ENCODE measurements at places on chromosomes 2 and 18. TPM values are rescaled to one million over a fixed set of nuclear protein-coding genes. Genes with fewer than 3 reads are reported as not detected.

GRCh38 chr18:48270929-48271328, 138.3 kb downstream of the ZBTB7C start:
- no peak for DNase-seq

DNA sequence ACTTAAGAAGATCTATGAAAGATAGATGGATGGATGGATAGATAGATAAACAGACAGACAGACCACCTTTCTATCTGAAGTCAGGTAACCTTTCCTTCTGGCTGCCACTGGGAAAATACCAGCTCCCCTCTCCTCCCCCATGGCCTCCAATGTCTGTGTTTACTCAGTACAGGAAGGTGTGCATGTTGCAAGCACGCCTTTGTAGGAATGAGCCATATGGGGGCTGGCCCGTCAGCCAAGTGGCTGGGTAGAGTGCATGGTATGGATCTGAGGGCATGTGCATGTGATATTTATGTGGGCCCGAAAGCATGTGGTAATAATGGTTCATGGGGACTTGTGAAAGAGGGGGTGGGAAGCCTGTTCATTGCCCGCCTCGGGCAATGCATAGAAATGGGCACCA, 109.2 kb upstream of the FZD7 start:
- no peak for DNase-seq

- peak; percentile 62 for DNase-seq
Measured at GRCh38 chr2:10911291-10912075, at the start of gene KCNF1. TSS of gene KCNF1 (plus strand) at chr2:10911934. CDS start at chr2:10912427, 493 bp downstream.

DNA sequence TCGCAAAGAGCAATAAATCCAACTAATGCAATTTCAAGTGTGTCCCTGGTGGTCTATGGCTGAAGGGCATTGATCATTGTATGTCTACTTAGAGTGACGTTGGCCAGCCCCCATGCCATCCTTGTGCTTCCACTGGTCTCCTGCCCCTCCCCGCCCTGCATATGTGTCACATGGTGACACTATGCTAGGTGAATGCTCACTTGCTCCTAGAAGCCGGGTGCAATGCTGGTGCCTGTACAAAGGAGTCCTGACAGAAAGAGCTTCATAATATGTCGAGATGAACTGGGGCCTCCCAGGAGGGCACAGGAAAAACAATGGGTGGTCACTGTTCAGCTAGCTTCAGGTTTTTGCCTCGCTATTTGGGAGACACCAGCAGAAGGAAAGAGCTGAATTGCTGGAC, 5.9 kb upstream of the TRABD2A start:
- no peak for DNase-seq

- no peak for DNase-seq
Measured at GRCh38 chr2:222734703-222735014, 63.2 kb downstream of the MOGAT1 start.

GRCh38 chr2:61291851-61292575, 130.0 kb downstream of the C2orf74 start:
- no peak for DNase-seq

DNA sequence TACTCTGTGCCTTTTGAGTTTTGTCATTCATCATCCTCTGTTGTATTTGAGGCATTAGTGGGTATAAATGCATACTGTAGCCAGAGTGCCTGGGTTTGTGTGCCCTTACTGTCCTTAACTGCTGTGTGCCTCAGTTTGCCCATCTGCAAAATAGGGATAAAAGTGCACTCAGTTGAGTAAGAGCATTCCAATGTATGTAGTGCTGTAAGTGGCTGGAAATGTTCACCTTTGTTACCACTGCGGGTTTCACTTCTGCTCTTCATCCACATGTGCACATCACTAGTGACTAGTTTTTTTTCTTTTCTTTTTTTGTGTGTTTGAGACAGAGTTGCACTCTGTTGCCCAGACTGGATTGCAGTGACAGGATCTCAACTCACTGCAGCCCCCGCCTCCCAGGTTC, 39.9 kb downstream of the PLEKHB2 start:
- no peak for DNase-seq

DNA sequence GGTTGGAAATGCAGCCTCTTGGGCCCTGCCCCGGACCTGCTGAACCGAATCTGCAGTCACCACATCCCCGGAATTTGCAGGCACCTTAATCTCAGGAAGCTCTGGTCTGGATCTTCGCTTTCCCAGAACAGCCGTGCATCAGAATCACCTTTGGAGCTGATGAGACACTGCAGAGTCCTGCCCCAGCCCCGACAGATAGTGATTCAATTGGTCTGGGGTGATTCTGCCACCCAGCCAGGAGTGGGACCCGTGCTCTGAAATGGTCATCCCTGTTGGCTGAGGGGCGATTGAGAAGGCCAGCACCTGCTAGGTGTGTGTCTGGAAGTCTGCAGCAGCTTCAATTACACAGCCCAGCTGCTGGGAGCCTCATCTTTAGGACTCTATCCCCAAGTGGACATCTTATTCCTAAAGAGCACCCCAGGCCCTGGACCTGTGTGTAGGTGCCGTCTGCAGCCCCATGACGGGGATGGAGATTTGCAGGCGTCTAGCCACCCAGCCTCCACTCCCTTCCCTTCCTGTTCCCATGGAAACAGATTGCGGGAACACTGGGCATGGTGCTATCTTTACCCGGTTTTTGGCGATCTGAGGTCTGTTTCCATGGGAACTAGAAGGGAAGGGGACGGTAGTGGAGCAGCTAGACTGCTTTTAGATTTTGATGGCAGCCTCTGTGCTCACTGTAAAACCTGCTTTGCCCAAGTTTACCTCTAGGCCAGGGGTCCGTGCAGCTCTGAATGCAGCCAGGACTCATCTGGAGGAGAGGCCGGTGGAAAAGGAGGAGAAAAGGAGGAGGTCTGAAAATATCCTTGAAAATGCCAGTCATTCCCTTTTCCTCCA, 156.1 kb downstream of the LDLRAD4 start:
- DNase-seq: no peak

The TCF23 gene
- 0.51 TPM for polyA plus RNA-seq

All from renal cortex interstitium (tissue), 15 donors.